GM12892 (cell line): ENCODE measurements at places on chromosomes 11 and 22.

DNA sequence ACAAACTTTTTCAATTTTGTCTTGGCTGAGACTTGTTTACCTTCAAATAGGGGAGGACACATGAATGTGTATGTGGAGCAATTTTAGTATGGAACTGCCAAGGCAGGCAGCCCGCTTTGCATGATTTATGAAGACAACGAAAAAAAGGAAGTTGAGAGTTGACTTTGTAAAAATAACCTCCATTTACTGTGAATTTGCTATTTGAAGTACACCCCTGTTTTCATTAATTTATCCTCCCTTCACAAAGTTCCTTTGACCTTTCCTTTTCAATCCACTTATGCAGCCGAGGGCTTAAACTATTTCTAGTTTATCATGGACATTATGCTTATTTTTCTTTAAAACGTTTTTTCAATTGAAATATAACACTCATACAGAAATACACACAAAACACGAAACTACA is 369.6 kb upstream of the CADM1 start:
- no peak for DNase-seq

- DNase-seq = peak; percentile 94
Measured at GRCh38 chr11:8688414-8689362, 6.1 kb downstream of the RPL27A start.

- DNase-seq = no peak
Measured at GRCh38 chr11:125452125-125452470, 44.0 kb downstream of the FEZ1 start.

- no peak for DNase-seq
Measured at GRCh38 chr11:44964526-44965209, 14.0 kb upstream of the TP53I11 start.

GRCh38 chr11:111177037-111177871 is 68.3 kb upstream of the POU2AF2 start:
- DNase-seq = no peak

GRCh38 chr22:28933321-28933720 is 49.9 kb downstream of the ZNRF3 start:
- DNase-seq = no peak

GRCh38 chr11:132866783-132867545 is 665.3 kb downstream of the OPCML start:
- DNase-seq = no peak

DNA sequence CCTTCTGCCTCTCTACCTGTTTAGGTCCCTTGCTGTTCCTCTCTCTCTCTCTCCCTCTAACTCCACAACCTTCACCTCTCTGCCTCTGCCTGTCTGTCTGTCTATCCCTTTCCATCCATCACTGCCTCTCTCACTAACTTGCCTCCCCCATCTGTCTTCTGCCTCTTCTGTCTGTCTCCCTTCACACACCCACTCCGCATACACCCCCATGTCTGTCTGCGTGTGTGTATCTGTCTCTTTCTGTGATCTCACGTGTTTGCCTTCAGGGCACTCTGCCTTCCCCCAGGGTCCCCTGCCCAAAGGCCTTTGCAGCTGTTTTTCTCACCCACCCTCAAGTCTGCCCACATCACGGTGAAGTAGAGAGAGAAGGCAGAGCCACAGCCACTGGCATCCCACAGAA is 7.9 kb downstream of the RTN4RL2 start:
- no peak for DNase-seq
